ENCODE measurements at places on chromosomes 3 and 15.

GRCh38 chr3:988785-989184 is 104.0 kb upstream of the CNTN6 start:
- DNase-seq, result no peak

DNA sequence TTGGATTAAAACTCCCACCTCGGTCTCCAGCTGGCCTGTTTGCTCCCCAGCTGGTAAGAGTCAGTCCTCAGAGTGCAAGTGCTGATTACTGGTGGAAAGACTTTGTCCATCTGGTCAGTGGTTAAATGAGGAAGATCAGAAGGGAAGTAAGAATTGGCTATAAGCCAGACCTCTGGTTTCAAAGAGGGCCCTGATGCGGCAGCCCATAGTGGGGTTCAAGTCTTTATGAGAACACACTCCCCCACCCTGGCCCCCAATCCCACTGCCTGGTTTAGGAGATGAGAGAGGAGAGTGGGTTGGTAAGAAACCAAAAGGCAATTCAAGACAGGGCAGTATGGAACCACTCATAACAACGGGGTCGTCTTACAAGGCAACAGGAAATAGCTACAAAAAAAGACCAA is 65.0 kb downstream of the FRMD4B start:
- no peak for DNase-seq

- no peak for DNase-seq
Observed at GRCh38 chr15:53549697-53550305, 209.7 kb downstream of the WDR72 start.

- DNase-seq, result peak; percentile 97
Observed at GRCh38 chr3:183298701-183299153, 45.7 kb downstream of the B3GNT5 start.

DNA sequence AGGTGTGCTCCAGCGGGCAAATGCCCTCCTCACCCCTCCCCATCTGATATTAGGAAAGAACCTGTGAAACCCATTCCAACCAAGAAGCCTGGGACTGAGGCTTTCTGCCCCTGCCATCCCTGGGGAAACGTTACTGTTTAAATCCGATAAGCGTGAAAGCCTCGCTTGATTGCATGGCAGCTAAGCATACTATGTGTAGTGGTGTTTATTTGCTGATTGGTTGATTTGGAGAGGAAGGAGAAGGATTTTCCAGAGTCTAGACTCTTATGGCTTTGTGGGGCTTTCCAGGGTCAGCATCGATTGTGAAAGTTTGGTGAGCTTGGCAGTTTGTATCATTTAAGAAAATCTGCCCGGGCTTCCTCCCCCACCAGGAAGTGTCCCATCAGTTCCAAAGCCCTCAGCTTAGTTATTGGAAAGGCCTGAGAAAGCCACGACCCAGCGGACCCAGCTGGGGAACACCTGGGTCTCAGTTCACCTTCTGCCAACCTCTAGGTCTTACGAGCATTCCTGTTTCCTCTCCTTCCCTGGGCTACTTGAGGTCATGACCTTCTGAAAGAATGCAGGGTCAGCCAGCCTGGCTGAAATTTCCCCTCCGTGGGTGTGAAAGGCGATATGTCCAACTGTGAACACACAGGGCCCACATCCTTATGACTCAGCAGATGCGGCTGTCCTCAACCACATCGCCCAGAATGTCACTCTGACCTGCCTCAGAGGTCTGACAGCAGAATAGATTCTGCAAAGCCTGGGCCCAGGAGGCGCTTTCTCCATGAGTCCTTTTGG is 62.8 kb upstream of the HERC1 start:
- peak; percentile 77 for DNase-seq

DNA sequence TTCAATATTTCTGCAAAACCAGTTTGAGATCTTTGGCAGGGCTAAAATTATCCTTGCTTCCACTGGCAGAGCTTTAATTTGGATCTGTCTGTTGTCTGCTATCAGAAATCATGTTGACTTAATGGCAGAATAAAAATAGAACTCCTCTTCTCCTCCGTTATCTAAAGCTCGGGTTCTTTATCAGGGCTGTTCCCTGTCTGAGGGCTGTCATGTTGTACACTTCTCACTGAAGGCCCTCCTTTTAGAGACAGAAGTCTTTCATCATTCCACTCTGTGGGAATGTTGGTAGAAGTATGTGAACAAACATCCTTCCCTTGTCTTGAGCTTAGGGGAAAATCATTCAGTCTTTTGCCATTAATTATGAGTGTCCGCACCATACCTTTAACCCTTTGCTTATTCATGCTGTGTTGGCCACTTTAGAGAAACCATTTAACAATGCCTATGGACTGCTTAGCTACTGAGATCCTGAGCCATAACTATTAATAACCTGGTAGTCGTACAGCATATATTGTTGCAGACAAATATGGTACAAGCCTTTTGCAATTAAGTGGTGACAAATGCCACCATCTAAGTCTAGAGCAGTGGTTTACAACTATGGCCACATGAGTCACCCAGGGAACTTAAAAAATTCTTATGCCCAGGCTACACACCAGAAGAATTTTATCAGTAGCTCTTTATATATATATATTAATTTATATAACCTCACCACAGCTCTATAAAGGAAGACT is 226.0 kb upstream of the TPM1 start:
- DNase-seq, result no peak

DNA sequence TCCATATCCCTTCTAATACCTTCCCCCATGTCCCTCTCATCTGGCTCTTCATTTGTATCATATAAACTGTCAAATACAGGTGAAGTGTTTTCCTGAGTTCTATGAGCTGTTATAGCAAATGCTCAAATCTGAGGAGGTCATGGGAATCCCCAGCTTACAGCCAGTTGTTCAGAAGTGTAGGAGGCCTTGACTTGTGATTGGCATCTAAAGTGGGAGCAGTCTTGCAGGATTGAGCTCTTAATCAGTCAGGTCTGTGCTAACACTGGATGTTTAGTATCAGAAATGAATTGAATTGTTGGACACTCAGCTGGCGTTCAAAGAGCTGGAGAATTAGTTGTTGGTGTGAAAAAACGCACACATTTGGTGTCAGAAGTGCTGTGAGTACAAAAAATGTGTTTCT is 65.0 kb downstream of the IFT57 start:
- no peak for DNase-seq

GRCh38 chr3:81624756-81625155 is 136.7 kb downstream of the GBE1 start:
- no peak for DNase-seq
